ENCODE measurements at places on chromosomes 3 and 15.
A peak's percentile ranks its signal among the peaks of the same experiment; 100 is the strongest.

GRCh38 chr3:120487191-120487650, 36.4 kb upstream of the FSTL1 start:
- DNase-seq, result no peak

DNA sequence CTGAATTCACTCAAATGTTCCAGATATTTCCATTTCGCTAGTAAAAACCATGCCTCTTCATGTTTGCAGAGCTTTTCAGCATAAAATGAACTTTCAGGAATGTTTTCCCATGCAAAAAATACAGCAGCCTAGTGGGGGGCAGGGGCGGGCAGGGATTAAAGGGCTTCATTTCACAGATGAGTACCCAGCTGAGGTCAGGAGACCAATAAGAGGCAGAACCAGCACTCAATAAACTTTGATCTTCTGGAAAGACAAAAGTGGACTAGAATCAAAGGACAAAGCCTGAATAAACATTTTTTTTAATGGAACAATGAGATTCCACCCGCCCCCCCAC, 8.0 kb downstream of the KLHL25 start:
- DNase-seq, result peak; percentile 33

DNA sequence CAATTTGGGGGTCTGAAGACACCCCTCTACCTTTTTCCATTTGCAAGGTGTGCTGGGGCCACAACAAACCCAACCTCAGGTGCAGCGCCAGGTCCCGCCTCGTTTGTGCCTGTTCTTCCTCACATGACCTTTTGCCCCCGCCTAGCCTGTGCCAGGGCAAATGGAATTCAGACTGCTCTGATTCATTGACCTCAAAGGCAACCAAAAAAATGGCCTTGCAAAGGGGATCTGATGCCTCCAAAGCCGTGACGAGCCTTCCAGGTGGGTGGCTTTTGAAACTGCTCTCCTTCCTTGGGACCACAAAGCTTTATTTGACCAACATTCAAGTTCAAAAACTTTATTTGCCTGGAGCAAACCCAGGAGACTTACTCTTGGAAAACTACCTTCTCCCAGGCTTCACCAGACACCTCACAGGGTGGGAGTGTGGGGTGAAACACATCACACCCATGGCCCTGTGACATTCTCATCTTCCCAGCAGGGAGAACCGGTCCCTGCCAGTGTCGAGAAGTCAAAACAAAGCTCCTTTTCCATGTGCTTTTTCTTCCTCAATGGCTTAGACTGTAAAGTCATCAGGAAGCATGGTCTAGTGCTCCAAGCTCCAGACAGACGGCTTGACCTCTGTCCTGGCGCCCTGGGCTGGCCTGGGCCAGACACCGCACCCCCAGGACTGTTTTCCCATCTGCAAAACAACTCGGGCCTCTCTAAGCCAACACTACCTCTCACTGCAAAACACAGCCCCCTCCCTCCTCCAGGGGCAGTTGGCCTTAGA, 103.9 kb upstream of the HES1 start:
- no peak for DNase-seq

GRCh38 chr15:74795966-74796625, 14.2 kb downstream of the CSK start:
- no peak for DNase-seq

DNA sequence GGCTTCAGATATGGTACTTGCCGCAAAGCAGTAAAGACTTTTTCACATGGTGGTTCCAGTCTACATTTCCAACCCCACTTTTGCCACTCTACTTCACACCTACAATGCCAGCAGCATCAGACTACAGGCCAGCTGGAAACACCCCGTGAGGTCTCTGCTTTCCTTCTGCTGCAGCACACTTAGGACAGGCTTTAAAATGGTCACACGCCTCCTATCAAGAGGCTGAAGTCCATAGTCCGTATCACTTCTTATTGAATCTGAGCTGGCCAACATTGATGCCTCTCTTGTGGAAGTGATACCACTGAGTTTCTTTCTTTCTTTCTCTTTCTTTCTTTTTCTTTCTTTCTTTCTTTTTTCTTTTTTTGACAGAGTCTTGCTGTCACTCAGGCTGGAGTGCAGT, 59.8 kb downstream of the ZNF860 start:
- no peak for DNase-seq

DNA sequence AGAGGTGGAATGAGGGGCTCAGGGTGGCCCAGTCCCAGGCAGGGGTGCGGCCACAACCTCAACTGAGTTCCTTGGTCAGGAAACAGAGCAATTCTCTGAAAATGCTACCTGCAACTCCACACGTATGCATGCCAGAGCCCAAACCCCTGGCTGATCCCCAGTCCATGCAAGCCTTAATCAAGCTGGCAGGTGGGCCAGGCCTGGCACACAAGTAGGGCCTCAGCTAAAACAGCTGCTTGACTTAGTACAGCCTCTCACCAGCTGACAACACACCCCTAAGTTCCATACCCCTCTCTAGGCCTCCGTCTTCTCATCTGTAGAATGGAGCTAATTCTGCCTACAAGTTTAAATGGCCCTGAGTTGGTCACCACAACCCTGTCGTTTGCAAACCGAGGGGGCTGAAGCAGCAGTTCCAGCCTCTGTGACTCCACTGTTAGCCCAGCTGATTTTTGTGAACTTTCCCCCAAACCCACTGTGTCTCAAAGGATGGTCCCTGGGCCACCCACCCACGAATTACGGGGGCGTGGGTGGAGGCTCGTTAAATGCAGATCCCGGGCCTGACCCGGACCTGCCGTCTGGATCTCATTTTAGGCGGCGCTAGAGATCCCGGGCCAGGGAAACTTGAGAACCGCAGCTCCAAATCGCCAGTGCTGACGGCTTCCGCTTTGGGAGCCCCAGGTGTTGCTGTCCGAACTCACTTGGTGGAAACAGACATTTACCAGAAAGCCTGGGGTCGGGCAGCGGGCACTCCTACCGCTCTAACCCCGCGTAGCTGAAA, 927 bp downstream of the CHDH start:
- DNase-seq, result peak; percentile 39

DNA sequence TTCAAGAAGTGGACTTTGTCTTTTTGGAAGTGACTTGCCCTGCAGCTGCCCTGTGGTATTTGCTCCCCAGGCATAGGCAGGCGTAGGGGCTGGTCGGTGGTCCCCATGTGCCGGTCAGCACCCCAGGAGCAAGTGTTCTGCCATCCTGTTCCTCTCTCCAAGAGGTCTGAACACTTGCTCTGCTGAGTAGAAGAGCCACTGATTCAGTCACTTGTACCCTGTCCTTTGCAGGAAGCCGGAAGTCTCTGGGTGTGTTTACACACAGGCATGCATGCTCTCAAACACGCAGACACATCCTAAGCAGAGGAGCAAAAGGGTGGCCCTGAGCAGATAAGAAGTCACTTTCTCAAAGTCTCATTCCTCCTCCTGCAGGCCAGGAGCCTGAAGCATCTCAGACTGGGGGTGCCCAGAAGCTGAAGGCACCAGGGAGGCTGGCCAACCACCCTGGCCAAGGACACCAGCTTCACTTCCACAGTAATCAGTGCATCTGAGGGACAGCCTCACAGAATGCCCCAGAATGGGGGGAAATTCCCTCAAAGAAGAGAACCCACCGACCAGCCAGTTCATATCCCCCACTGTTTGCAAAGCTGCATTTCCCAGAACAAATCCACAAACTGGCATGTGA, 88.7 kb upstream of the POMGNT2 start:
- DNase-seq, result no peak

GRCh38 chr15:23648920-23649515, 1.4 kb upstream of the MAGEL2 start:
- peak; percentile 62 for DNase-seq

GRCh38 chr3:58574682-58575081, 2.5 kb downstream of the FAM107A start:
- no peak for DNase-seq

GRCh38 chr3:127613406-127613805, 15.2 kb downstream of the MCM2 start:
- no peak for DNase-seq

- DNase-seq, result no peak
Observed at GRCh38 chr15:29933042-29933803, 111.0 kb upstream of the TJP1 start.

- no peak for DNase-seq
Observed at GRCh38 chr3:43246976-43247375, 39.4 kb upstream of the SNRK start.

GRCh38 chr3:149122721-149123578, 6.5 kb upstream of the HPS3 start:
- DNase-seq, result no peak

- DNase-seq, result no peak
Observed at GRCh38 chr3:110938629-110939028, 133.0 kb upstream of the NECTIN3 start.

- DNase-seq, result no peak
Observed at GRCh38 chr3:29293421-29293820, 12.6 kb downstream of the RBMS3 start.

- DNase-seq, result no peak
Observed at GRCh38 chr15:25392806-25393205, 46.0 kb downstream of the UBE3A start.

- no peak for DNase-seq
Observed at GRCh38 chr15:63088533-63089245, 33.0 kb upstream of the LACTB start.

GRCh38 chr3:138011722-138012121, 1.8 kb downstream of the CLDN18 start:
- peak; percentile 41 for DNase-seq

DNA sequence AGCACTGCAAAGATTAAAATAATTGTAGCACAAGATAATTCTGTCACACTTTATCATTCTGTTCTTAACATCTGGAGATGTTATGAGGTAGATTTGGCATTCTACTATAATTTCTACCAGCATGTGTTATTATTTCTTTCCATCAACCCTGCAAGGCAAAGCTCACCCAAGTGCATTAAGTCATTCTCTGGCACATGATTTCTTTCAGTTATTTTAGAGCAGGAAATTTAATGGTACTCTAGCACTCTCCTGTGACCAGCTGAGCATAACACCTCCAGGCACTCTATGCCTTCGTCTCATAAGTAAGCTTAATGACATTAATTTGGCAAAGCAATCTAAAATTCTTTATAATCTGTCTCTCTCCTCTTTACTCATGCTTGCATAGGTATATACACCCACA, 300.2 kb upstream of the GPR149 start:
- DNase-seq, result no peak

DNA sequence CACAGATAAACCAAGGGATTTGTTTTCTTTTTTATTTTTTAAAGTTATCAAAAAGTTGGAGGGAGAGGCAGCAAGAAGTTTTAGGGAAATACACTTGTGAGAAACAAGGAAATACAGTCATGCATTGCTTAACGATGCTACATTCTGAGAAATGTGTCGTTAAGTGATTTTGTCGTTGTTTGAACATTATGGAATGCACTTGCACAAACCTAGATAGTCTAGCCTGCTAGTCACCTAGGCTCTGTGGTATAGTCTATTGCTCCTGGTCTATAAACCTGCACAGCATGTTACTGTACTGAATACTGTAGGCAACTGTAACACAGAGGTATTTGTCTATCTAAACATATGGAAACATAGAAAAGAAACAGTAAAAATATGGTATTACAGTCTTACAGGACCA, 2.0 kb upstream of the NFKBIZ start:
- no peak for DNase-seq

DNA sequence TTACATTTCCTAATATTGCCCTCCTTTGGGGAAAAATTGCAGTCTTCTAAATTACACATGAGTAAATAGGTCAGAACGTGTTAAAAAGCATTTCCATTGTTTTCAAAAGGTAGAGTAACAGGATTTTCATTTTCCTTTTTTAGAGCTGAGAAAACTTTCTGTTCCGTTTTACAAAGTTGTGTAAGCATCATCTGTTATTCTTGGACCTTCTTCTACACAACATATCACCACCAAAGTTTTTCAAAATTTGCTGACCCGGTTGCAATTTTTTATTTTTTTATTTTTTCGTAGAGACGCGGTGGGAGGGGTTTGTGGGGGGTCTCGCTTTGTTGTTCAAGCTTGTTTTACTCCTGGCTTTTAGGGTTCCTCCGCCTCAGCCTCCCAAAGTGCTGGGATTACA, 1.1 kb downstream of the CCDC39 start:
- no peak for DNase-seq

- DNase-seq, result no peak
Observed at GRCh38 chr3:136276049-136276755, 26.1 kb downstream of the PCCB start.

DNA sequence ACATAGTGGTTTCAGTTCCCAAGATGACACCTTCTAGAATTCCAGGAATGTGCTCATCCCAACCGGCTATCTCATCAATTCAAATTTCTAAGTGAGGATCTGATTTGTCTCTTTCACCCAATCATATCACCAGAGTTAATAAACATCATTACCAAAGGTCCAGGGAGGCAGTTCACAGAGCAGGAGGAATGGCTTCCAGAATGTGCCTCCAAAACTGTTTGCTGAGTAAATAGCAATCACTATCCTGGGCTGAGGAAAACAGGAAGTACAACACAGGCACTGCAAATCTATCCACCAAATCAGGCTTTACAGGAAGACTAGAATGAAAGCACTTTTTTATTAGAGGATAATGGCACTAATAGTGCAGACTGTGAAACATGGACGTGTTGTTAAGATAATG, 61.5 kb downstream of the OSBPL10 start:
- DNase-seq, result no peak

- no peak for DNase-seq
Observed at GRCh38 chr3:120745466-120745865, 2.9 kb downstream of the GTF2E1 start.

GRCh38 chr3:38164643-38164951, 740 bp upstream of the OXSR1 start:
- no peak for DNase-seq

- no peak for DNase-seq
Observed at GRCh38 chr3:171200052-171200749, 173.7 kb upstream of the SLC2A2 start.

DNA sequence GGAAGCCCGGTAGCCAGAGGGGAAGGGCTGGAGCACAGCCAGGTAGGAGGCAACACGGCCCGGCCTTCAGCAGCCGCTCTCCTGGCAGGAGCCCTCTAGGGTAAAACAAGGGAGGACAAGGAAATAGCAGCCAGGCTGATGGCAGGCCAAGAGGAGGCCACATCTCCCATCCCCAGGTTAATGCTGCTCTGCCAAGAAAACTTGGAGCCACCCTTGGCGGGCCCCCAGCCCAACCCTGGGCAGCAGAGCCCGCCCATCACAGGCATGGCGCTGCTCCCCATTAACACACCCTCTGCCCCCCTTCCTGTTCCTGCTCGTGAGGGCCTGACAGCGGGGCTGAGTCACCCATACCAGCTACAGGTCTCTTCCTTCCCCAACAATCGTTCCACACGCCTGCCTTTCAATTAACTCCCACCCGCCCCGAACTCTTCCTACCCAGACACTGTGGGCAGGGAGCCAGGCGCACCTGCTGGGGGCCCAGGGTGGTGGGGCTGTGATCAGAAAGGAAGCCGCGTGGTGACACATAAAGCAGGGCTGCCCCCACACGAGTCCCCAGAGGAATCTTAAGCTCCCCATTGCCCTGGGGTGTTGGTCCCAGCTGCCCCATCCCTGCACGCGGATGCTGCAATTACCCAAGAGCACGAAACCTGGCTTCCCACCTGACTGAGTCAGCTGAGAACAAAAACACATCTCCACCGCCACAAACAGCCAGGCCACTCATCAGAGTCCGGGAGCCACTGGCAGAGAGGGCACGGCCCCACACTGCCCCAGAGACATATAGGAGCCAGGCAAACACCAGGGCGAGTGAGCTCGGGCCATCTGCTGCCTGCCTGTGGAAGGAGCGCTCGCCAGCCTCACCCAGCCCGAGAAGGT, at the start of gene C15orf62:
Gene C15orf62, plus strand, starts transcription at position 707 of the 873 bp plus-strand sequence. CDS start 516 bp downstream, outside the sequence.
- no peak for DNase-seq

- DNase-seq, result no peak
Observed at GRCh38 chr3:146547235-146547835, 2.9 kb upstream of the PLSCR1 start.

GRCh38 chr15:62989366-62990055, 53.0 kb upstream of the TPM1 start:
- DNase-seq, result no peak
